ENCODE measurements at places on chromosomes 12 and 14.

DNA sequence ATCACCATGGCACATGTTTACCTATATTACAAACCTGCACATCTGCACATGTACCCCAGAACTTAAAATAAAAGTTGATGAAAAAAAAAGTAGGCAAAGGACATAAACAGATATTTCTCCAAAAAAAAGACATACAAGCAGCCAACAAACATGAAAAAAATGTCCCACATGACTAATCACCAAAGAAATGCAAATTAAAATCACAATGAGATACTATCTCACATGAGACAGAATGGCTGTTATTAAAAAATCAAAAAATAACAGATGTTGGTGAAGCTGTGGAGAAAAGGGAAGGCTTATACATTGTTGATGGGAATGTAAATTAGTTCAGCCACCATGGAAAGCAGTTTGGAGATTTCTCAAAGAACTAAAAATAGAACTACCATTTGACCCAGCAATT is 68.0 kb upstream of the FAR2 start:
- DNase-seq: no peak

GRCh38 chr12:72268386-72268785 is 3.8 kb upstream of the TRHDE start:
- DNase-seq: no peak

GRCh38 chr14:74474376-74474775 is 18.7 kb downstream of the NPC2 start:
- DNase-seq: no peak

GRCh38 chr12:116319233-116319897 is 41.9 kb upstream of the MED13L start:
- no peak for DNase-seq

GRCh38 chr12:109538191-109538863 is 35.0 kb downstream of the MMAB start:
- no peak for DNase-seq
